ENCODE measurements at places on chromosomes 4 and X.

DNA sequence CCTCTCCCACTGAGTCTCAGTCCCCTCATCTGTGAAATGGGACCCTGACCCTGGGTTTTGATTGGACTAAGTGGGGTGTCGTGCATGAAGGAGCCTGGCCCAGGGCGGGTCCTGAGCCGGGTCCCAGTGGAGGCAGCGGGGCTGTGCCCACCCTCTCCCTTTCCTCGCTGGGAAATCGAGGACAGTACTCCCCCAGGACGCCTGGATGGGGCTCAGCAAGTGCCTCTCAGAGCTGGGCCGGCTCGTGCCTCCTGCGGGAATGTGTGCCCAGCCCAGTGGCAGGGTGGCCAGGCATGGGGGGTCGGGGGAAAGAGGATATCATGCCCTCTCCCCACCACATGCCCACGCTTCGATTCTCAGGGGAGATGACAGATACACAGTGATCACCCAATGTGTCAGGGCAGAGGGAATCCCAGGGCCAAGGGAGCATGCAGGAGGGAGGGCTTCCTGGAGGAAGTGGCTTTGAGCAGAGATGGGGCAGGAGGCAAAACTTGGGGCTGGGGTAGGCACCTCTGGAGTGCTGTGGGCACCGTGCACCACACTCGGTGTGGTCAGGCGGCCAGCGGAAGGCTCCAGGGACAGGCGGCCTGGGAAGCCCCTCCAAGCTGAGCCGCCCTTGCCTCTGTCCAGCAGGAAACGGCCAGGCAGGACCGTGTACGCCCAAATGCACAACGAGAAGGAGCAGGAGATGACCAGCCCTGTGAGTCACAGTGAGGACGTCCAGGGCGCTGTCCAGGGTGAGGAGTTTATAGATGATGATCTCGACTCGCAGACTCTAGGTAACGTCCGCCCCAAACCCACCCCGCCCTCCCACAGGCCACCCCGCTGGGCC, 203.0 kb downstream of the AFAP1 start:
- H3K4me3 ChIP-seq: no peak overlapping the region
- no peaks in the 10 kb centered on the region for H3K4me1 ChIP-seq
- H3K27me3 ChIP-seq: no peaks in the 10 kb centered on the region
- H3K27ac ChIP-seq: no peak overlapping the region
- DNase-seq: no peak
- no peaks in the 10 kb centered on the region for H3K36me3 ChIP-seq

GRCh38 chr4:115219315-115219860, 106.0 kb upstream of the NDST4 start:
- no peak for DNase-seq
- H3K4me1 ChIP-seq: no peaks in the 10 kb centered on the region
- no peak overlapping the region for H3K27ac ChIP-seq
- no peak overlapping the region for H3K4me3 ChIP-seq
- no peaks in the 10 kb centered on the region for H3K27me3 ChIP-seq

- no peak for DNase-seq
- H3K27me3 ChIP-seq: no peaks in the 10 kb centered on the region
- H3K27ac ChIP-seq: peak overlapping the region; percentile 49
- H3K4me3 ChIP-seq: no peak overlapping the region
- peaks cover 35% of the 10 kb centered on the region for H3K4me1 ChIP-seq
Measured at GRCh38 chrX:45747905-45748304, 547.2 kb upstream of the DIPK2B start.

DNA sequence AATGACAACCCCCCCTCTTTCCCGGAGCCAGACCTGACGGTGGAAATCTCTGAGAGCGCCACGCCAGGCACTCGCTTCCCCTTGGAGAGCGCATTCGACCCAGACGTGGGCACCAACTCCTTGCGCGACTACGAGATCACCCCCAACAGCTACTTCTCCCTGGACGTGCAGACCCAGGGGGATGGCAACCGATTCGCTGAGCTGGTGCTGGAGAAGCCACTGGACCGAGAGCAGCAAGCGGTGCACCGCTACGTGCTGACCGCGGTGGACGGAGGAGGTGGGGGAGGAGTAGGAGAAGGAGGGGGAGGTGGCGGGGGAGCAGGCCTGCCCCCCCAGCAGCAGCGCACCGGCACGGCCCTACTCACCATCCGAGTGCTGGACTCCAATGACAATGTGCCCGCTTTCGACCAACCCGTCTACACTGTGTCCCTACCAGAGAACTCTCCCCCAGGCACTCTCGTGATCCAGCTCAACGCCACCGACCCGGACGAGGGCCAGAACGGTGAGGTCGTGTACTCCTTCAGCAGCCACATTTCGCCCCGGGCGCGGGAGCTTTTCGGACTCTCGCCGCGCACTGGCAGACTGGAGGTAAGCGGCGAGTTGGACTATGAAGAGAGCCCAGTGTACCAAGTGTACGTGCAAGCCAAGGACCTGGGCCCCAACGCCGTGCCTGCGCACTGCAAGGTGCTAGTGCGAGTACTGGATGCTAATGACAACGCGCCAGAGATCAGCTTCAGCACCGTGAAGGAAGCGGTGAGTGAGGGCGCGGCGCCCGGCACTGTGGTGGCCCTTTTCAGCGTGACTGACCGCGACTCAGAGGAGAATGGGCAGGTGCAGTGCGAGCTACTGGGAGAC, 1.6 kb downstream of the PCDH10 start:
- peaks cover 3% of the 10 kb centered on the region for H3K36me3 ChIP-seq
- peaks cover 14% of the 10 kb centered on the region for H3K4me1 ChIP-seq
- DNase-seq: no peak
- H3K27me3 ChIP-seq: peaks cover 74% of the 10 kb centered on the region
- peak overlapping the region; percentile 20 for H3K4me3 ChIP-seq

DNA sequence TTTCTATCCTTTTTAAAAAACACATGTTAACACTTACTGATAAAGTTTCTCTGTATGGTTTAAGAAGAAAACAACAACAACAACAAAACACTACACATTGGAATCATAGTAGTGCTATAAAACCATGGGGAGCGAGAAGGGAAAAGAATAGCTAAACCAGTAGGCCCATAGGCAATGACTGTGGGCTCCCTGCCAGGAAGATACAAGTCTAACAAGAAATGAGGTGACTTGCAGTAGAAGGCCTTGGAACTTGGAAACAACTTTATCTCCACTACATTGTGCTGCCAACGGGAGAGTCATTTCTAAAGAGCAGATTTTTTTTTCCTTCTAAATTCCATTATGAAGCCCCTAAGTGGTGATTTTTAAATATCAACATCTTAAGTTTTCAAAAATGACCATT, 78.0 kb downstream of the GPC4 start:
- no peaks in the 10 kb centered on the region for H3K27me3 ChIP-seq
- H3K4me1 ChIP-seq: no peaks in the 10 kb centered on the region
- H3K36me3 ChIP-seq: no peaks in the 10 kb centered on the region
- DNase-seq: no peak

GRCh38 chrX:109089359-109089758, 353.0 kb upstream of the IRS4 start:
- H3K4me1 ChIP-seq: no peaks in the 10 kb centered on the region
- no peaks in the 10 kb centered on the region for H3K36me3 ChIP-seq
- H3K27ac ChIP-seq: no peak overlapping the region
- H3K4me3 ChIP-seq: no peak overlapping the region

- H3K36me3 ChIP-seq: no peaks in the 10 kb centered on the region
- DNase-seq: no peak
- H3K27me3 ChIP-seq: no peaks in the 10 kb centered on the region
- H3K4me3 ChIP-seq: no peak overlapping the region
- no peaks in the 10 kb centered on the region for H3K4me1 ChIP-seq
- no peak overlapping the region for H3K27ac ChIP-seq
Measured at GRCh38 chr4:138062929-138063328, 179.2 kb downstream of the SLC7A11 start.

DNA sequence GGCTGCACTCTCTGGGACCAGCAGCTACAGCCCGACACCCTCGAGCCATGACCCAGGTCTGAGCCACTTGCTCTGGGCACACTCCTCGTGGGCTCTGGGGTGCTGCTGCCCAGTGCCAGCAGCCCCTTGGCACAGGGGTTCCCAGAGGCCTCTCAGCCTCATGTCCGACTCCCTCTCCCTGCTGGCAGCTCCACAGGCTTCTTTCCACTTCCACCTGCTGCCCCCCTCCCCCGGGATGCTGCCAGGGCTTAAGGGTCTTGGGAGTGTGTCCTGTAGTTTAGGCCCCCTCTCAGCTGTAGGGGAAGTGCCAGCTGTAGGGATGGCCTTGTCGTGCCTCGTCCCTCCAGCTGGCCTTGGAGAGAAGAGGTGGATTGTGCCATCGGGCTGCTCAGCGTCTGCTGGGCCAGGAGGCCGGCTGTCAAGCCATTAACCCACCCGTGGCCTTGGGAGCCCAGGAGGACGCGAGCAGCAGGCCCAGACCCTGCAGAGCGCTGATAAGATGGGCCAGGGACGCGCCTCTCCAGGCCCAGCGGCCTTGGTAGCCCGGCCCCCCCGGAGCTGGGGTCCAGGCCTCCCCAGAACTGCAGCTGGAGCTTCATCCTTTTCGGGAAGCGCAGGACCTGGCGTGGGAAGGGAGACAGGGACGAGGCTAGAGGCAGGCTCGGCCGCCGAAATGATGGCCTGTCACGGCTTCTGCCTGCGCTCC, 1.0 kb upstream of the USP27X start:
- H3K27me3 ChIP-seq: no peaks in the 10 kb centered on the region
- no peak overlapping the region for H3K27ac ChIP-seq
- H3K4me3 ChIP-seq: peak overlapping the region; percentile 72
- no peak for DNase-seq

DNA sequence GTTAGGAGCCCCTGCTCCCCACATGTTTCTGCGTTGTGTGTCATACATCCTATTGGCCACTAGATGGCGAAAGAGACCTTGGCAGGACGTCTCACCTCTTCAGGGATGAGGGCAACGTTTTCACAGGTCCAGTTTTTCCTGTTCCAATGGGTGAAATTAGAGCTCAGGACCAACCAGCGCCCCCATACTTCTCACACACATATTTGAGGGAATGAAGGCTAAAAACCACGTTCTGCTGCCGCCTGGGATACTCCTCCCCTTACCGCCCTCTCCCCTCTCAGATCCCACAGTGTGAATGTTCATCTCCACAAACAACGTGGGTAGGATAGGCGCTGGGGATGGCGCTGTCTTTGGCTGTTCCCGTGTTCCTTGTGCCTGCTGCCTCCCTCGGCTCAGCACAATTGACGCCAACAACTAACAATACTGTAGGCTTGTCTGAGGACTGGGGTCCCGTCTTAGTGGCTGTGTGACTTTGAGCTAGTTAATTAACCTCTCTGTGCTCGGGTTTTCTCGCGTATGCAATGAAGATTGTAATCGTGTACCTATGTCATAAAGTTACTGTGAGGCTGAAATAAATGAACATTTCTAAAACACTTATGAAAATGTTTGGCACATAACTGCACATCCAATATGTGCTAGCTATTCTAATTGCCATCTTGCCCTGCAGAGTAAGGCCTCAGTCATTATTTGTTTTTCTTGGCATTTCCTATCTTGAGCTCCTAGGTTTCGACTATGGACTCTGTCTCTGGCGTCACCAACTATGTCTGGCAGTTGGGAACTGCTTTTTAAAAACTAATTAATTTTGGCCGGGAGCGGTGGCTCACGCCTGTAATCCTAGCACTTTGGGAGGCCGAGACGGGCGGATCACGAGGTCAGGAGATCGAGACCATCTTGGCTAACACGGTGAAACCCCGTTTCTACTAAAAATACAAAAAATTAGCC, 181.3 kb upstream of the STK26 start:
- no peaks in the 10 kb centered on the region for H3K36me3 ChIP-seq
- DNase-seq: peak; percentile 41
- peaks cover 7% of the 10 kb centered on the region for H3K4me1 ChIP-seq
- H3K27ac ChIP-seq: no peak overlapping the region

GRCh38 chrX:2989565-2989964, 16.8 kb upstream of the ARSH start:
- no peaks in the 10 kb centered on the region for H3K27me3 ChIP-seq
- H3K4me3 ChIP-seq: no peak overlapping the region
- no peak for DNase-seq
- no peaks in the 10 kb centered on the region for H3K36me3 ChIP-seq
- no peak overlapping the region for H3K27ac ChIP-seq

DNA sequence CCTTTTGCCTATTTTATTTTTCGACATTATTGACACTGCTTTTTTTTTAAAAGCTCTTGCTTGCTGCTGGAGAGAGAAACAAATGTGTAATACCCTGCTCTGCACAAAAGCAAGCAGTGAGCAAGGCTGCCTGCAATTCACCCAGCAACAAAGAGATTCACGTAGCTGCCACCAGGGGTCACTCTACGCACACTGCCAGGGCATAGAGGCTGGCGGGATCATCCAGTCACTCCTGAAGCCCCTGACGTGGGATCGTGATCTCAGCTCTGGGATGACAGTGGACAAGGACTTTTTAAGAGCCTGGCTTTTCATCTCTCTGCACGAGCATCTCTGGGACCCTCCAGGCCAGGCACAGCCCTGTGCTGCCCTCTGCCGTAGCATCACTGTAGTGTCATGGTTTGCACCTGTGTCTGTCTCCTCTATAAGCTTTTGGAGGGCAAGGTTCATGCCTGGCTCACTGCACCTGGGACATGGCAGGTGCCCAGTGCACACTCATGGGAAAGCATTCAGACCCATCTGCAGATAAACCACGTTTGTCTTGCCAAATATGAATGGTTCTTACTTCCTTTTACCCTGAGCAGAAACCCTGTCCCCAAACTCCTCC, 19.8 kb downstream of the C4orf50 start:
- H3K36me3 ChIP-seq: no peaks in the 10 kb centered on the region
- peaks cover 7% of the 10 kb centered on the region for H3K27me3 ChIP-seq
- peaks cover 18% of the 10 kb centered on the region for H3K4me1 ChIP-seq

DNA sequence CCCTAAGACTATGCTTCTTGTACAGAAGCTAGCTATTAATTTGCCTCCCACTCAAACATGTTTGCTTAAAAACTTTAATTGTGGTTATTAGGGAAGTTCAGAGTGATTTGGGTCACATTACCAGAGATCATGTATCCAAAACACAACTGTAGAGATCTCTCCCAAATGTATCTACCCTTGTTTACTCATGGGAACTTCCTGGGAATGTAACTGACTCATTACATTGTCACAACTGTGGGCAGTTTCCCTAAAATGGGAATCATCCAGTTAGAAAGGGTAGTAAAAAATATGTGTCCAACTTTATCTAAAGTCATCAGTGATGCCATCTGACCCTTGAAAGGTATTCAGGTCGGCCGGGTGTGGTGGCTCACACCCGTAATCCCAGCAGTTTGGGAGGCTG, 40.3 kb upstream of the GLRA3 start:
- no peaks in the 10 kb centered on the region for H3K4me1 ChIP-seq
- no peak overlapping the region for H3K27ac ChIP-seq
- H3K27me3 ChIP-seq: no peaks in the 10 kb centered on the region
- no peak overlapping the region for H3K4me3 ChIP-seq
- no peak for DNase-seq

DNA sequence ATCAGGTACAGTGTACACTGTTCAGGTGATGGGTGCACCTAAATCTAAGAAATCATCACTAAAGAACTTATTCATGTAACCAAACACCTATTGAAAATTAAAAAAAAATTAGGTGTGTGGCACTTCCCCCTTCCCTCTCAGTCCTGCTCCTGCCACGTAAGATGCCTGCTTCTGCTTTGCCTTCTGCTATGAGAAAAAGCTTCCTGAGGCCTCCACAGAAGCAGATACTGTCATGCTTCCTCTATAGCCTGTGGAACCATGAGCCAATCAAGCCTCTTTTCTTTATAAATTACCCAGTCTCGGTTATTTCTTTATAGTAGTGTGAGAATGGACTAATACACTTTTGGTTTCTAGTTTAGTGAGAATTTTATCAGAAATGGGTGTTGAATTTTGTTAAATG, 459.8 kb upstream of the DIPK2B start:
- no peak overlapping the region for H3K4me3 ChIP-seq
- no peak overlapping the region for H3K27ac ChIP-seq
- no peaks in the 10 kb centered on the region for H3K27me3 ChIP-seq
- no peaks in the 10 kb centered on the region for H3K4me1 ChIP-seq
- no peak for DNase-seq
- H3K36me3 ChIP-seq: peaks cover 2% of the 10 kb centered on the region

GRCh38 chr4:154586296-154587033, 4.1 kb downstream of the FGA start:
- no peak overlapping the region for H3K4me3 ChIP-seq
- H3K27me3 ChIP-seq: peaks cover 14% of the 10 kb centered on the region
- no peak for DNase-seq
- H3K27ac ChIP-seq: no peak overlapping the region

Measured in activated CD8-positive, alpha-beta memory T cell treated with anti-CD3 and anti-CD28 coated beads, Interleukin-2, amount 10 ng/mL, durations not matched to agents 7 days and 5 days (primary cell).